ENCODE measurements at places on chromosomes 4 and X.

GRCh38 chr4:174928575-174929253 is 10.6 kb downstream of the ADAM29 start:
- DNase-seq: no peak

DNA sequence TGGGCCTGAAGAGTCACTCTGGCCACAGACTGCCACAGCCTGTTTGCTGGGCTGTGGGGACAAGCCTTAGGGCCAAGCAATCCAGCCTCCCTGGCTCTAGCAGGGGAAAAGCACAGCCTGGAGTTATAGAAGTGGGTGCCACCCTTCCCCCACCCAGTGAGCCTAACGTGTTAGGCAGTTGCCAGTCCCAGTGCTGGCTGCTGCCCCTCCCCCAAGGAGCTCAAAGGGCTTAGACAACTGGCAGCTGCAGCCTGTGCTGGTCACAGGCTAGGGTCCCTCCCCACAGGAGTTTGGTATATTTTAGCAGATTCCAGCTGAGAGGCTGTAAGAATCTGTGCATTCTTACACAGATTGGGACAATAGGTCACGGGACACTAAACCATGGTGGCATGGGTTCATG is 370.3 kb upstream of the FGF16 start:
- no peak for DNase-seq

DNA sequence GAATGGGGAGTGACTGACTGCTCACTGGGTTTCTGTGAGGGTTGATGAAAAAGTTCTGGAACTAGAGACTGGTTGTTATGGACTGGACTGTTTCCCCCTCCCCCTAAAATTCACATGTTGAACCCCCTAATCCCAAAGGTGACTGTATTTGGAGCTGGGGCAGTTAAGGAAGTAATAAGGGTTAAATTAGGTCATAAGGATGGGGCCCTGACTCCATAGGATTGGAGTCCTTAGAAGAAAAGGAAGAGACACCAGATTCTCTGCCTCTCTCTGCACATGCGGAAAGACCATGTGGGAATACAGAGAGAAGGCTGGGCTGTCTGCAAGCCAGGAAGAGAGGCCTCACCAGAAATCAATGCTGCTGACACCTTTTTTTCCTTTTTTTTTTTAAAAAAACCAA is 38.2 kb downstream of the ZBTB49 start:
- DNase-seq: no peak

GRCh38 chrX:152810403-152810802 is 20.2 kb downstream of the CETN2 start:
- no peak for DNase-seq

- no peak for DNase-seq
Measured at GRCh38 chrX:153829799-153830639, at the start of gene PDZD4. PDZD4 (minus strand) TSS chrX:153830544; CDS start chrX:153830298, 246 bp downstream.

DNA sequence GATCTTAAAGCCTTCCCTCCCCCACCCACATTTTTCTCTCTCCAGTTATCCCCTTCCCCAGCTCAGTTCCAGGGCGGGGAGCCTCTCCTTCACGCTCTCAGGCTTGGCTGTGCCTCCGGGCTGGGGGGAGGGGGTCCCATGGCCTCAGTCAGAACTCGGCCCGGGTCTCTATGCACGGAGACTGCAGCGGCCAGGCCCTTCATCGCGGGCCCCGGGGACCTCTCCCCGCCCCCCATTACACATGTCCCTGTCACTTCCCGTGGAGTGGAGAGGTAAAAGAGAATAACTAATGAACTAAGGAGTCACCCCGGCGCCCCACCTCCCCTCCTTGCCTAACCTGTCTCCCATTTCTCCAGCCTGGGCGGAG is 838 bp upstream of the PRICKLE3 start:
- no peak for DNase-seq

DNA sequence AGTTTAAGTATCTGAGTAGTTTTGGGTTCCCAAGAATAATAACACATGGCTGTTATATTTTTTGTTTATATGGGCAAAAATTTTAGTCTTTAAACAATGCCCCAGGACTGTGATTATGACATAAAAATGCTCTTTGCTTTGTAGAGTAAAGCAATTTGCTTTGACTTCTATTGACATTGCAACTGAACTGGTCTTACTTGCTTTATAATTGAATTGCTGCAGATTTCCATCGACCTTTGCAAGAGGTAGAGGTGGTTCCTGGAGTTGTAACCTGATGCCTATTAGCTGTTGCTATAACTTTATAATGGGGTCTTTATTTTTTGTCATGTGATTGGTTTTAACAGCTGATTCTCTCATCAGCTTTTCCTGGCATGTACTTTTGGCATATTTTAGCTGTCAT is 302.9 kb downstream of the ARHGAP10 start:
- no peak for DNase-seq

GRCh38 chr4:6423575-6423974 is 48.8 kb downstream of the PPP2R2C start:
- no peak for DNase-seq

DNA sequence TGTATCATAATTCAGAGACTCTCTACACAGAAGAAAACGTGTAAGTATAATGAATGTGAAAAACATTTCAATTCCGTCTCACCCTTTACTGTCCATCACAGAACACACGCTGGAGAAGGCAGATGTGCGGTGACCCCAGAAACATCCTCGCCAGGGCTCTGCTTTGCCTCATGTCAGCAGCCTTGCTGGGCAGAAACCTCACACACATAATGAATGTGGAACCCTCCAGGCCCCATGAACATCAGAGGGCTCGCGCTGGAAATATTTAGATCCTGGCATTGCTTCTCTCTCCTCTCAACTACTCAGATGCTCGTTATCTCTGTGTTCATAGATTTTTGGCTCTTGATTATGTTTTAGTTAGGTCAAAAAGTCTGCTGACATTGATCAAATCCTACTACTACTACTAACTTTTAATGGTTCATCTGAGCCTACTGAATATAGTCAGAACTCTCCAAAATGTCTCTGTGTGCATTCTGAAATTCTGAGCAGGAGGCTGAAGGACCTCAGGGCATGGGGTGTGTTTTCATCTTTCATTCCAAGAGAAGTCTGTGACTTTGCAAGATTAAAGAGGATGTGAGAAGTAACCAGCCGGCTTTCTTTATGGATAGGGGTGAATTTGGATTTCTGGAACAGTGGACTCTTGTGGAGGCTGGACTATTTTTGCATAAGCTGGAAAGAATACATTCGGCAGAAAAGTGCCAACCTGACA is 27.0 kb downstream of the SMIM43 start:
- no peak for DNase-seq

DNA sequence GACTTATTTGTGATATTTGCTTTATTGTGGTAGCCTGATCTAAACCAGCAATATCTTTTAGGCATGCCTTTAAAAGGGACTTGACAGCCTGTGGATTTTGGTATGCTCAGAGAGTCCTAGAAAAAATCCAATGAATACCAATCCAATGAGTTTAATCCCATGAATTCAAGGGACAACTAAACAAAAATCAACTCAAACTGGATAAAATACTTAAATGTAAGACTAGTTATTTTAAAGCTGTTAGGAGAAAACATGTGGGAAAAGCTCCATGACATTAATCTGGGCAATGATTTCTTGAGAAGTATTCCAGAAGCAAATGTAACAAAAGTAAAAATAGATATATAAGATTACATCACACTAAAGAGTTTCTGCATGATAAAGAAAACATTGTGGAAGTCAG is 711.5 kb upstream of the PITX2 start:
- DNase-seq: no peak

DNA sequence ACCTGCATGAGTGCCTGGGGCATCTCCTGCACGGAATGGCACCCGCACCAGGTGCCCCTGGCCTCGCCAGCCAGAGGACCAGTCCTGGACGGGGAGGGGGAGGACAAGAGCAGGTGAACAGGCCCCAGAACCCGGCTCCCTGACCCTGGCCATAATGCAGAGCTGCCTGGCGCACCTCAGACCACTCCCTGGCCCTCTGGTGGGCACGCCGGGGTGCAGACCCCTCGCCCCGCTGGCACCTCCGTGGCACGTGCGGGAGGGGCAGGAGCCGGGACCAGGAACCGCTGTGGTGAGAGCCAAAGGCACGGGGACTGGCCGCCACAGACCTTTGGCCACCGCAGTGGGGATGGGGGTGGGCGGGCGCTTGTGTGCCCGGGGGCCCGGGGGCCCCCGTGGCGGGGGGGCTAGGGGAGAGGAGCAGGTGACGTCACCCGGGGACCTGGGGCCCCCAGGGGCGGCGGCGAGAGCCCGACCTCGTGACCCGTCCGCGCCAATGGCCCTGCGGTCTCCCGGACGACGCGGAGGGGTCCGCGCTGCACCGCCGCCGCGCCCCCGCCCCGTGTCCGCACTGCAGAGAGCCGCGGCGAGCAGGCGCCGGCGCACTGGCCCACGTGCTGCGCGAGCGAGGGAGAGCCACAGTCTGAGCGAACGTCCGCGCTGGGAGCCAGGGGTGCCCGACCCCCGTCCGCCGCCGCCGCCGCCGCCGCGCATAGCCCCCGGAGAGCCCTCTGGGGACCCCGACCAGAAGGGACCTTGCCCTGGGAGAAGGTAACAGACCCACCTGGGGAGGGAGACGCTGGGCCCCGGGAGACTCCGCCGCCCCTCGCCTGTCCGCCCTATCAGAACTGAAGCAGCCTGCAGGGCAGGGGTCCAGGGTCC is at the start of gene PNMA3:
Gene PNMA3 (plus strand): TSS at position 600 of the 879 bp plus-strand sequence. CDS start 586 bp downstream, outside the sequence.
- no peak for DNase-seq

DNA sequence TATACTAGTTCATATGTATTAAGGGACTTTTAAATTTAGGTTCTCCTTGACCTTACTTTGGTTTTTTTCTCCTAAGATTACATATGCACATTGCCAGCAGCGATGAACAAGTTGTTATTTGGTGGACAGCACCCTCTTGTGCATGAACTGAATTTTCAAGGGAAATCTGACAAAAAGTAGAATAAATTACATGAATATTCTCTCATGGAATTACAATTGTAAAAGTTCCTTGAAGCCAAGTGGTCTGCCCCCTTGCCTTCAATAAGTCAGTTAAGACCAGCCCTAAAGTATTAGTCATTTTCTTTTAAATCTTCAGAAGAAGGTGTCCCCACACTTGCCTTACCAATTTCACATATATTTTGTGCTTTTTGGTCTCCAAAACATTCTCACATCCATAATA is 30.7 kb upstream of the SMARCA5 start:
- DNase-seq: peak; percentile 16

DNA sequence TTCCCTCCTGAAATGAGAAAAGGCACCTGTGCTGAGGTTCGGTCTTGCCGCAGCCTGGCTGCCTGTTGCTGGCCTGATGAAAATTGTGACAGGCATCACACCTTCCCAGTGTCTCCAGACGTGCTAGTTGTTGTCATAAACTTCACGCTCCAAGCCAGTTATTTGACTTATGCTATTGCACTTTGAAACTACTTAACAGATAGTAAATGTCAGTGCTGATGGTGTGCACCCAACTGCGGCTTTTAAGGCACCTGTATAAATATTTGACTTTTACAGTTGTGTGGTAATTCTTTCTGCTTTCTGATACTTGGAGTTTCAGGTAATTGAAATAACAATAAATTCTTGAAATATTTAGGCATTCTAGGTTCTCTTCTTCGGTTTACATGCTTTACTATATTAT is 1.8 kb downstream of the WWC2 start:
- DNase-seq: no peak

GRCh38 chr4:124974152-124974551 is 261.6 kb upstream of the ANKRD50 start:
- DNase-seq: peak; percentile 45

GRCh38 chr4:147289181-147289580 is 191.7 kb upstream of the EDNRA start:
- no peak for DNase-seq

- no peak for DNase-seq
Measured at GRCh38 chr4:145011636-145012035, 86.4 kb downstream of the ANAPC10 start.

GRCh38 chr4:70291341-70291740 is 43.4 kb upstream of the CABS1 start:
- DNase-seq: no peak

DNA sequence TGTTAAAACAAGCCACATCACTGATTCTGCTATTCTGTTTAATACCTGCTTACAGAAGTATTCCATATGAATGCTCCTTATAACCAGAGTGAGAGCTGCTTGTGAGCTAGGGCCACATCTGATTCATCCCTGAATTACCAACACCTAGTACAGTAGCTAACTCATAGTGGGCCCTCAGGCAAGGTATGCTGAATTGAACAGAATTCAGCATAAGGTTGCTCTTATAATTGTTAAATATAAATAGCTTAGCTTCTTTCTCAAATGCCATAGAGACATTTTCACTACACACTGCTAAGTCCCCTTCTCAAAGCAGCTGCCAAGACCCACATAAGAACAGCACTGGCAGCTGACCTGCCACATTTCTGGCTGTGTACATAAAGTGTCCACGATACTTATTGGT is 27.0 kb upstream of the MCF2 start:
- DNase-seq: no peak

- DNase-seq: no peak
Measured at GRCh38 chrX:108772549-108772948, 36.2 kb upstream of the IRS4 start.

DNA sequence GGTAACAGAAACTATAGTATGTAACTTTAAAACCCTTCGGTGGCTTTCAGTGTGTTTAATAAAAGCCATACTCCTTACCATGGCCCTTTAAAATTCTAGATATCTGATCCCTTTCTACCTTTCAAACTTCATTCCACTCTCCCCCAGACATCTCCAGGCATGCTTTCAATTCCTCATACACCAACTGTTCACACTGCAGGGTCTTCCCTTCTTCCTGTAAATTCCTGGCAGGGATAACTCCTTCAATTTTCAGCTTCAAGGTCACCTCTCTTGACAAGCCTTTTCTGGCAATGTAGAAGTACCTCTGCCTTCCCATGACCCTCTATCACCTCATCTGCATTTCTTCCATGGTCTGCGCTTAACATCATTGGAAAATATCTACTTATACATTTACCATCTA is 60.8 kb downstream of the WDFY3 start:
- no peak for DNase-seq

- DNase-seq: no peak
Measured at GRCh38 chrX:139640259-139640658, 67.7 kb downstream of the MCF2 start.

- no peak for DNase-seq
Measured at GRCh38 chr4:95319169-95319568, 229.6 kb downstream of the UNC5C start.

- no peak for DNase-seq
Measured at GRCh38 chr4:6373541-6374410, 98.6 kb downstream of the PPP2R2C start.

DNA sequence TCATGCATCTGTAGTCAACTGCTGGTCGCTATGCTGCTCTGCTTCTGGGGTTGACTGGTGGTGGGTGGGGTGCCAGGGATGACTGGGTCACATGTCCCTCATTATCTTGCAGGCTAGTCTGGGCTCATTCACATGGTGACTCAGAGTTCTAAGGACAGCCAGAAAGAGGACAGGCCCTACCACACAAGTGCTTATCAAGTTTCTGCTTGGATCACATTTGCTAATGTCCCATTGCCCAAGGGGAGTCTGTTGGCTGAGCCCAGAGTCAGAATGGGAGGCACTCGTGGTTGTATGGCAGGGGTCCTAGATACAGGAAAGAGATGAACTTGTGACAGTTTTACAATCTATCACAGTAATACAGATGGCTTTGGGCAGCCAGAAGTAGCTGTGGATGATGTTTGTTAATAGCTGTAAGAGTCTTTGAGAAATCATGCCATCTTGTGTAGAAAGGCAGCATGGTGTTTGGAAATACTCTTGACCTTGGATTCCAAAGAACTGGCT is 221.3 kb downstream of the GPAT3 start:
- peak; percentile 2 for DNase-seq

All from PC-9 (cell line).